AG08395 (cell line): ENCODE measurements at places on chromosomes 7 and 10.

DNA sequence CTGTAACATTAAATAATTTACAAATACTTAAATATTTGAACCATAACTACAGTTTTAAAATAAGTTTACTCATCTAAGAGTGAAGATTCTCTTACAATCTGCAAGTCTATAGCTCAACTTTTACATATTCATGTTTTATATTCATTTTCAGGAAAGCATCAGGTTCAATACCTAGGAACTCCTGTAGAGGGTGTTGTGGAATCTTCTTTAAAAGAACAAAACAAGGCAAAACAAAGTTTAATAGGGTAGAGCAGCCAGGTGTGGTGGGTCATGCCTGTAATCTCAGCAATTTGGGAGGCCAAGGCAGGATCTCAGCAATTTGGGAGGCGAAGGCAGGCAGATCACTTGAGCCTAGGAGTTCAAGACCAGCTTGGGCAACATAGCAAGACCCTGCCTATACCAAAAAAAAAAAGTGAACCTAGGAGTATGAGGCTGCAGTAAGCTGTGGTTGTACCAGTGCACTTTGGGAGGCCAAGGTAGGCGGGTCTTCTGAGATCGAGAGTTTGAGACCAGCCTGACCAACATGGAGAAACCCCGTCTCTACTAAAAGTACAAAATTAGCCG lies 45.1 kb downstream of the ST8SIA6 start:
- DNase-seq, result peak; percentile 21

GRCh38 chr10:69957886-69958555 lies 94.6 kb upstream of the MACROH2A2 start:
- DNase-seq, result peak; percentile 84

DNA sequence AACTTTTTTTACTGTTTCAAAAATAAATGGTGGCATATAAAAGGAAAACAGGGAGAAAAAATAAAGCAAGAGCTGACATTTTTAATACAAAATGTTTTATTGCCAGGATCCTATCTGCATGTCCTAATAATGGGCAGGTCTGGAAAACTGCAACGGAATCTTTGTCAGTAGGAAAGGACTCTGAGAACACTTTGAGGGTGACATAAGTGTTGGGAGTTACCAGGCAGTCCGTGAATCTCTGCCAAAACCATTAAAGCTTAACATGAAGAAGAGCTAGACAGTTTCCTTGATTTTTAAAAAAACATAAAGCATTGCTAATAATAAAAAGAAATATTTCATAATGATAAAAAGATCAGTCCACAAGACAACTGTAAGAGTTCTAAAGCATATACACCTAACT lies 80.7 kb downstream of the AGMO start:
- no peak for DNase-seq

GRCh38 chr7:98826811-98827231 lies 43.0 kb downstream of the TMEM130 start:
- peak; percentile 31 for DNase-seq

GRCh38 chr10:126519992-126520391 lies 131.7 kb upstream of the ADAM12 start:
- DNase-seq, result no peak

DNA sequence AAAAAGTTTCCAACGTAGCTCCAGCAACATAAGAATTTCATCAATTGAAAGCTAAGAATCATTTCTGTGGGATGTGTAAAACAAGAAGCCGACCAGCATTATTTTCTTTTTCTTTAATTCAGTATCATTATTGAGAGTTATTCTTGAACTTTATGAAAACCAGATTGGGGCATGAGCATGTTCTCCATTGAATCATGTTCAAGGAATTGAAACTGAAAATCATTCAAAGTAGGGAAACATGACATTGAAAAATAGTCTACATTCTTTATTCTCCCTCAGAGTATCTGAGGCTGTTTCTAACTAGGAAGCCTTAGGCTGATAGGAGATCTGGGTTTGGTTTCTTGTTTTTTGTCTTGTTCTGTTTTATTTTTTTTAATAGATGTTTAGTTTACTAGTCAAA lies 253.7 kb downstream of the DYNC1I1 start:
- DNase-seq, result peak; percentile 13

- DNase-seq, result no peak
Observed at GRCh38 chr7:37336259-37336658, 112.4 kb downstream of the ELMO1 start.
